ENCODE measurements at places on chromosomes 2 and 18.

DNA sequence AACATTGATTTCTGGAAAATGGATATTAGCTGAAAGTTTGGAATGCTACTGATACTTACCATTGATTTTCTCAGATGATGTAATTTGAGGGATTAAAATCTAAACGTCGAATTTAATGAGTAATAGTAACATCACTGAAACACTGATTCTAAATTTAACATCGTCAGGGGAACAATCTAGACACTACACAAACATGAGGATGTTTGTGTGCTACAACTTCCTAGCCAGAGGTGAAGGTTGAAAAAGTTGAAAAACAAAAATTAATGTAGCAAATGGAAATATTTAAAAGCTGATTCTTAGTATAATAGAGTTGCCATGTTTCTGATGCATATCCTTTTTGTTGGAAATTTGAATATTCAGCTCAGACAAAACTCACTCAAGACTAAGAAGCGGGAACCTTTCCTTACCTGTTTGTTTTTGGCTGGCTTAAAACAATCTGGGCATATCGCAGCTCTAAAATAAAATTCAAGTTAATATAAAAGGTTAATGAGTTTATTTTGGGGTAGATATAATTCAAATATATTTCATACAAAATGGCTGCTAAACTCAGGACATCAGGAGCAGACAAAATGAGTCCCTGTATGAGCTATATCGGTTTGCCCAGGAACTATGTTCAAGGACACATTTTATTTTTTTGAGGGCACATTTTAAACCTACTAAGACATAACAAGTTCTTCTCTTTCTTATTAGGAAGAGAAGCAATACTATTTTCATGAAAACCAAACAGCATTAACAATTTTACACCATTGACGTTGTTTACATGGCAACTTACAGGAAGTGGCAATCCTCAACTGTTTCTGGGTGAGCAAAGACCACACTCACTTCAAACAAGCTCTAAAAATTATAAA, 52.6 kb upstream of the PEX13 start:
- no peak for DNase-seq

- DNase-seq: no peak
Observed at GRCh38 chr2:42762823-42763804, 821 bp downstream of the OXER1 start.

DNA sequence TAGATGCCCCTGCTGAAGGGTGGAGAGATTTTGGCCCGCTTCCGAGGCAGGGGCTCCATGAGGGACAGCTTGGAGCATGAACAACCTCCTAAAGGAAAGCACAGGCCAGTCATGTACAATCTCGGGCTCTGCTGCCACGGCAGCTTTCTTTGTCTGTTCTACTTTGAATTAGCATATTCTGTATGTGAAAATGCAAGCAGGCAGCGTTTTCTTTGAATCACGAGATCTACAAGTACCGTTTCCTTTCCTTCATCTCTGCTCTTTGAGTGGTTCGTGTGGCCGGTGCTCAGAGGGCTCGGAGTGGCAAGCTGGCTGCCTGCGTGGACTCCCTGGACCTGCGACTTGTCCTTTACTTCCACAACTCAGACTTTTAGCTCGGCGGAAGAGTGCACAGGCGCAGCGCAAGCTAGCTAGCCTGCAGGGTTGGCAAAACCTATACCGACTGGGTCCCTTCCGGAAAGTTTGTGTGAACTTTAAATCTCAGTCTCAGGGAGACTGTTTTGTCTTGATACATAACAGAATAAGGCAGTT, 6.9 kb downstream of the TWIST2 start:
- no peak for DNase-seq

DNA sequence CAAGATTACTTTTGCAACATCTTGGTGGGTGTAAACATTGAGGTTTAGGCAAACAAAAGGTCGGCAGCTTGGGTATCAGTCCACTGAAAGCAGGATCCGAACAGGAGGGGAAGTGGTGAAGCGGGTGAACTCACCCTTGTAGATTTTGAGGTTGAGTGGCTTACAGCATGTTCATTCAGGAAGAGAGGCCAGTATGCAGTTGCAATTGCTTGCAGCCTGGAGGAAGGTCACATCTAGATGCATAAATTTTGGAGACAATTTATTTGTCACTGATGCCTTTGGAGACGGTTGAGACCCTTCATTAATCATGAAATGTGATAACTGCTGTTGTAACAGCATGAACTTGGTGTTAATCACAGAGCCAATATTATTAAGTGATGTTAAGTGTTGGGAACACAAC, 131.1 kb downstream of the LTBP1 start:
- no peak for DNase-seq

Data from adrenal gland (tissue), 19 donors.